ENCODE measurements at places on chromosomes 13 and 19.

GRCh38 chr13:74287724-74288169, 153.5 kb upstream of the KLF12 start:
- peak; percentile 93 for DNase-seq

DNA sequence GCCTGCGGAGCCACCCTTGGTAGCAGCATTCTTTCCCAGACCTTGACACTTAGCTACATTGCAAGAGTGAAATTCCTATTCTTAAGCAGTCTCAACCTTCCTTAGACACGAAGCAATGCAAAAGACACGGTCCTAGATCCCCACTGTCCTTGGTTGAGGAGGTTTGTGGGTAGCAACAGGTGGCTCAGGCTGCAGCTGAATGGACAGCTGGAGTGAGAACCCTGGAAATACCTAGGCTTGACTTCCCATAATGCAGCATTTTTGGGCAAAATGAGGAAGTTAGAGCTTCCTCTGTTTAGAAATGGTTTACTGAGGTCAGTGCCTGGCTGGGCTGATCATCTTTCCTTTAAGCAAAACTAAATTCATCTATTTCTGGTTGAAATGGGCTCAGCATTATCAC, 296.6 kb downstream of the RFC3 start:
- no peak for DNase-seq

DNA sequence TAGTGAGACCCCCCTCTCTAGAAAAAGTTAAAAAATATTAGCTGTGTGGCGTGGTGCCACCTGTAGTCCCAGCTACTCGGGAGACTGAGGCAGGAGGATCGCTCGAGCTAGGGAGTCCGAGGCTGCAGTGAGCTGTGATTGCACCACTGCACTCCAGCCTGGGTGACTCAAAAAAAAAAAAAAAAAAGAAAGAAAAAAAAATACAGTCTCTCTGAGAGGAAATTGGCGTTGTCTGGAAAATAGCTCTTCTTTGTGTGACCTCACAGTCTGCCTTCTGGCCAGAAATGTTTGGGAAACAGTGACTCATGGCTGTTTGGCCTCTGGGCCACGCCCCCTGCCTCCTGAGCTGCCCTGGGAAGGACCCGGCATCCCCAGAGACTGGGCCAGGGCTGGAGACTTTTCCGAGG, 10.7 kb downstream of the MARCHF2 start:
- DNase-seq: no peak

DNA sequence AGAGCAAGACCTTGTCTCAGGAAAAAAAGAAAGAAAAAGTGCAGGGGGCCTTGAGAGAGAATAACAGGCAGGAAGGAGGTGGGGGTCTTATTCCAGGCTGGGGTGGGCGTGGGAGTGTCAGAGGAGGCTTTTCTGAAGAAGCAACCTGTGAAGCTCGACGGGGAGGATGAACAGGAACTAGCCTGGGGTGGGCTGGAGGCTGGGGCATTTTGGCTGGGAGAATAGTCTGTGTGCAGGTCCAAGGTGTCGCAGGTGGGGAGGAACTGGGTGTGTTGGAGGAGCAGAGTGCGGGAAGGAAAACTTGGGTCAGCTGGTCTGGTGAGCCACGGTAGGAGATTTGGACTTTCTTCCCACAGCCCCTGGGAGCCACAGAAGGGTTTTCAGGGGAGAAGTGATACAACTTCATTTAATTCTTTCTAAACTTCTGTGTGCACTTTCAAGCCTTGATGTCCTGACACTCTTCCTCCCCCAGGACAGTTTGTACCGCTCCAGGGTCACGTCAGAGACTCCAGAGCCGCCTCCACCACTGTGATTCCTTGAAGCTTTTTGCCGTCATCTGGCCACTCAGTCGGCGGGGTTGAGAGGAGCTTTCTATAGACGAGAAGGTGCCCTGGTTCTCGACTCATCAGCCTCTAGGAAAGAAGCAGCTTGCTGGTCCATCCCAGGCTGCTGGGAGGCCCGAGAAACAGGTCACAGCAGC, 138.7 kb downstream of the SIPA1L3 start:
- DNase-seq: no peak

DNA sequence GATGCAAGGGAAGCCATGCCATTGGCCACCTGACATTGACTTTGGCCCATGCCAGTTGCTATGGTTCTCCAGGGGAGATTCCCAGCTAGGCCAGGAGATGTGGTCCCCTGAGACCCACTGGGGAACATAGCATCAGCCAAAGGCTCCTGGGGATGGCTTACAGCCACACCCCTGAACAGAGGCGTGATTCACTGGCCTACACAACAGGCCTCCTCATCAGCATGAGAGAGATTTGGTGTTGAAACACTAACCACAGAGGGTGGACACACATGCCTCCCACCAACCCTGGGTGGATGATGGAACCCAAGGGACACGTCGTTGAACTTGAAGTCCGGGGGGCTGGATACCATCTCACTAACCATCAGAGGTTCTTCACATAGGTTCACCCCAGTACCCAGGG, 14.4 kb downstream of the IQCN start:
- DNase-seq: no peak

- DNase-seq: peak; percentile 83
These were observed 33.9 kb upstream of the CEACAM21 start for GRCh38 chr19:41541990-41542584.

Measured in CD4-positive, alpha-beta T cell treated with Interleukin-4 for 1 hour (primary cell).